NCI-H1436 (cell line): ENCODE measurements at places on chromosomes 6 and 20.

DNA sequence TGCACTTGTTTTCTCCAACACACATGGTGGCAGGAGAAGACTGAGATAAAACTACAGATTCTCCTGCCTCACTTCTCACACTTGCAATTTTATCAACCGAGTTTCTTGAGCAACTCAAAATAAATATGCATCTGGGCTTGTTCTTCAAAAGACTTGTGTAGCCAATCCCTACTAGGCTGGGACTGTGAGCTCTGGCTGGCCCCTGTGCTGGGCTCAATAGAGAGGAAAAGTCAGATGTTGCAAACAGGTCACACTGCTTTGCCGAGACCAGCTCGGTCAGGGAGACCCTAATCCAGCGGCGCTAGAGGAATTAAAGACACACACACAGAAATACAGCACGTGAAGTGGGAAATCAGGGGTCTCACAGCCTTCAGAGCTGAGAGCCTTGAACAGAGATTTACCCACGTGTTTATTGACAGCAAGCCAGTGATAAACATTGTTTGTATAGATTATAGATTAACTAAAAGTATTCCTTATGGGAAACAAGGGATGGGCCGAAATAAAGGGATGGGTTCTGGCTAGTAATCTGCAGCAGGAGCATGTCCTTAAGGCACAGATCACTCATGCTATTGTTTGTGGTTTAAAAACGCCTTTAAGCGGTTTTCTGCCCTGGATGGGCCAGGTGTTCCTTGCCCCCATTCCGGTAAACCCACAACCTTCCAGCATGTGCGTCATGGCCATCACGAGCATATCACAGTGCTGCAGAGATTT is 32.7 kb downstream of the FAM50B start:
- no peak for DNase-seq

DNA sequence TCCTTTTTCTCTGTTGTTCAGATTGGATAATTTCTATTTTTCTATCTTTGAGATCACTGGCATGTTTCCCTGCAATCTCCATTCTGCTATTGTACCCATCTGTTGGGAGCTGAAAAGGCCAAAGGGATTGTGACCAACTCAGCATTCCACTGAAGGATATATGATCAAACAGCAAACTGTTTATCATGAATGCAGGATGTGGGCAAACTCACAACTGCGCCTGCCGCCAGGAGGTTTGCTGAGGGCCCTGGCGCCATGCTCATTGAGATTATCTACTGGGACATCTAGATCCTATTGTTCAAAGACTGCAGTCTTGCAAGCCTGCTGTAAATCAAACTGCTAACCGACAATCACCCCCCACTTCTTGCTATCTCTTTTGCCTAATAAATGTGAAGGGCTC is 3.8 kb upstream of the FKBP1A start:
- no peak for DNase-seq

DNA sequence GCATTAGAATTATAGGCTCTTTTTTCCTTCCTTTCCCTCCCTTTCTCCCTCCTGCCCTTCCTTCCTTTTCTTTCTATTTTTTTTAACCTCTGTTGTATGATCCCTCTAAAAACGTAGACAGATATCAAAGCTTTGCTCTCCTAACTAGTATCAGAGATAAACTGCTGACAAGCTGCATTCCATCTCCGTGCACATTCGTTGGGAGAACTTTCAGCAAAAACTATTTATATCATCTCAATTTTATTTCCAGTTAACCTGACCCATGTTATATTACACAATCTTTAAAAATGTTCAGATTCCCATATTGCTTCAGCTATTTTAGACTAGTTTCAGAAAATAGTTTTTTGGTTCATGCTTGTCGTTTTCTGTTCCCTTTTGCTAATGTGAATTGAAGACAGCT is 47.3 kb downstream of the RNF217 start:
- no peak for DNase-seq

DNA sequence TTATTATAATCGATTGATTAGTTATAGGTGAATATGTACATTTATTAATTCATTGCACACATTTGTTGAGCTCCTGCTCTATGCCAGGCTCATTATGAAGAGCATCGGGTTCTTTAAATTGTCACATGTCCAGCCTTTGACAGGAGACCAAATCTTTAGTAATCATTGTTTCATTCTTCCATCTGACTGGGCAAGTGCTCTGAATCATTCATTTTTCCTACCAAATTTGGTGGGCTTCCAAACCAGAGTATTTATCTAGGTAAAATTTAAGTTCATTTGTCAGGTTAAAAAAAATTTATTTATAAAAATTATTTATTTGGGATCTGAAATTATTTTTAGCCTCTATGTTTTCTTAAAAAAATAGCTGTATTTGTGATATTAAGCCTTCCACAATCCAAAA is 404.9 kb upstream of the MMS22L start:
- DNase-seq = no peak

GRCh38 chr20:33689973-33690372 is 3.8 kb upstream of the E2F1 start:
- DNase-seq = no peak

DNA sequence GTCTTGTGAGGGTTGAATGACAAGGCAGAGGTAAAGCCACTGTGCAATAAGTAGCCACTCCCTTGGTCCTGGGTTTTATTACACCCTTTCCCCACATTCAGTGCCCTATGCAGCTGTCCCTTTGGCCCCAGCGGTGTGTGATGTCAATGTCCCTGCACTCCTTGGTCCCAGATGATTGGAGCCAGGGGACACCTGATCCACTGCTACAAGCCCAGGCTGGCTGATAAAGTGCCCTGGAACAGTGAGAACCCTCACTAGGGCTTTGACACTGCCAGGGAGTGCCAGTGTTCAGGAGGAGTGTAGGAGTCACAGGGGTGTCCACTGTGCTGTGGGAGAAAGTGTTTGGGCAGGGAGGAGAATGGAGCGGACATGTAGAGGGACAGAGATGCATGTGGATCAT is 30.4 kb downstream of the GABRR1 start:
- no peak for DNase-seq

GRCh38 chr20:36642136-36642535 is 3.9 kb downstream of the SLA2 start:
- no peak for DNase-seq

DNA sequence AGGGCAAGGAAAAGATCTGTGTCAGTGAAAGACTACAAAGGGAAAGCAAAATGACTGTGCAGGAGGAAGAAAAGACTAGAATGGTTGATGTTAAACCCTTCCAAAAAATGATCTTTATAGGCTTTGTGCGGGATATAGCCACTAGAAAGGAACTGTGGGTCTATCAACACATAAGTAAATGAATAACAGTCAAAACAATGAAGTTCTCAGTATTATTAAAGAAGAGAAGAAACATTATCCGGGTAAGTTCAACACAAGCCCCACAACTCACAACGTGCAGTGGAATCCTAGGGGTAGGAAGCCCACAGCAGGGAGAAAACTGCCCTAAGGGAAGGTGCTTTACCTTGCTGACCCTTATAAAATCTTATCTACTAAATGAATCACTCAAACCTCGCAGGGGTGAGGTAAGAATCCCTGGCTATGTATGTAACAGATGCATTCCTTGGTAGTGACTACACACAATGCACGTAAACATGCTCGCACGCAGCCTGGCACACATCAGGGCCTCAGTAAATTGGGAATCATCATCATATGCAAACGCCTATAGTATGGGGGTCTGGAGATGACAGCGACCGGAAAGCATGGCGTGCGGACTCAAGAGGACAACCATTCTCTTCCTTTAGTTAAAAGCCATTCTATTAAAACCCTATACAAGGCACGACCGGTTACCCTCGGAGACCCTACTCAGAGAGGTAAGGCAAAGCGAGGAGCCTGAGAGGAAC is 11.3 kb downstream of the TFAP2A start:
- no peak for DNase-seq

- no peak for DNase-seq
These were observed 105.9 kb upstream of the PRSS16 start for GRCh38 chr6:27141529-27142015.

- DNase-seq = no peak
These were observed 65.9 kb downstream of the CRYBG1 start for GRCh38 chr6:106426250-106426970.

DNA sequence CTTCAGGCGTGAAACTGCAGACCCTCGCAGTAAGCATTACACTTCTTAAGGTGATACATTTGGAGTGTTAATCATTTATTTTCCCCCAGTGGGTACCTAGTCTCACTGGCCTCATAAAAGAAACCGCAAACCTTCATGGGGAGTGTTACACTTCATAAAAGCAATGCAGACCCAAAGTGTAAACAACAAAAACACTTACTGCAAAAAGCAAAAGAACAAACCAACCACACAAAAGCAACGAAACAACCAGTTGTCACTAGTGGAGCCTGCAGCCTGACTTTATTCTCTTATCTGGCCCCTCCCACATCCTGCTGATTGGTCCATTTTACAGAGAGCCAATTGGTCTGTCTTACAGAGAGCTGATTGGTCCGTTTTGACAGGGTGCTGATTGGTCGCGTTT is 23.8 kb downstream of the LY86 start:
- no peak for DNase-seq

DNA sequence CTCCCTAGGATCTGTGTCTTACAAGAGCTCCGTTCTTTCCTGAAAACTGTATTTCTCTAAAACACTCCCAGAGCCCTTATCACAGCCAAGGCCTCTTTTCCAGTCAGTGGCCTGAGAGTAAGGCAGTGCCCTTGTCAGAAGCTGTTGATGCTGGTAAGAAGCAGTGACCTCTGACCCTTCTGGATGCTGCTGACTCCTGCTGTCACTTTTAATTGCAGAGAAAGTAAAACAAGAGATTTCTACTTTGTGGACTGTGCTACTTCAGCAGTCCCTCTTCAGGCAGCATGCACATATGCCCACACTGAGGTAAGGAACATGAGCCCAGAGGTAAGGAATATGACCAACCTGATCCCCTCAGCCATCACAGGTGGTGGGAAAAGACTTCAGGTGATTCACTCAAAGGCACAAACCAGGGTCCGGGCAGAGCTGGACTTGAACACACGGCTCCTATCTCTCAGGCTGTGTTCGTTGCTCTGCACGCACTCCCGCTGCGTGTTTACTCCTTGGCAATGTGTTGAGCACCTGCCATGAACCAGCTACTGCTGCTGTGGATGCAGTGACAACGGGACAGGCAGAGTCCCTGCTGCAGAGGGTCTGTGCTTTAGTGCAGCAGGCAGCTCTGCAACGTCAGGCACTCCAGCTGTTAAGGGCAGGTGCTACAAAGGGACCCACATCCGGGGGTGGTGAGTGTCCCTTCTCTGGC is 201.9 kb upstream of the CST7 start:
- no peak for DNase-seq

- peak; percentile 37 for DNase-seq
These were observed 166.0 kb downstream of the RALGAPA2 start for GRCh38 chr20:20546402-20546801.

DNA sequence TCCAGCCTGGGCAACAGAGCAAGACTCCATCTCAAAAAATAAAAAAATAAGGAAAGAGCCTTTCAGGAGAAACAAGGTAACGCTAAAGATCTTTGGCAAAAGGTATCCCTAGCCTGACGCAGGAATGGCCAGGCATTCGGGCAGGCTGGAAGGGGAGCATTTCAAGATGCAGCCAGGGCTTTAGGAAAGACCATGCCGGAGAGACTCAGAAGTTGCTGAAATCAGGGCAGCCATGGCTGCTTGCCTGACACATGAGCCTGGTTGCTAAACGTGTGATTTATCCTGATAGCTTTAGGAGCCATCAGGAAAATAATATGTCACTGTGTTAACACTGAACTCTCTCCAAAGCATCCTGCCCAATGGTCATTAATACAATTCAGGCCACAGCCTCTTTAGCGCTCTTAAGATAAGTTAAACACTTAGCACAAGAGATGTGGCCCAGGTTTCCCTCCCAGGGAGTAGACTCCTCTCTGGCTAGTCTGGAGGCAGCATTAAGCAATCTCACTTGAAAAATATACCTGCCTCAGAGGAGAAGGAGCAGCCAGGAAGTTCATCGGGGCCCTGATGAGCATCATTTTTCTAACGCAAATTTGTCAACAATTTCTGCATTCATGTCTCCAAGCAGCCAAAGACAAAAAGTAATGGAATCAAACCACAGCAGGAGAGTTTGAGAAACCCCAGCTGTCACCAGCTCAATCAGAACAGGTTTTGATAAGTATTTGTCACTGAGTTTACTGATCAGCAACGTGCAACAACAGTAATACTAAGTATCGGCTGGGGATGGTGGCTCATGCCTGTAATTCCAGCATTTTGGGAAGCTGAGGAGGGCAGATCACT is 200.0 kb downstream of the ZMYND8 start:
- no peak for DNase-seq

- no peak for DNase-seq
These were observed 15.2 kb upstream of the ATXN1 start for GRCh38 chr6:16776394-16777017.
